Activated CD8-positive, alpha-beta memory T cell treated with anti-CD3 and anti-CD28 coated beads, Interleukin-2, amount 50 U/mL, for 48 hours (primary cell): ENCODE measurements at places on chromosomes 11 and 22.
A peak's percentile ranks its signal among the peaks of the same experiment; 100 is the strongest.

GRCh38 chr22:32736746-32737145 is 64.8 kb upstream of the TIMP3 start:
- no peak for DNase-seq

- DNase-seq: no peak
Observed at GRCh38 chr22:46854125-46854870, 91.8 kb downstream of the TBC1D22A start.

GRCh38 chr11:114079511-114080065 is 20.1 kb downstream of the ZBTB16 start:
- DNase-seq: no peak

DNA sequence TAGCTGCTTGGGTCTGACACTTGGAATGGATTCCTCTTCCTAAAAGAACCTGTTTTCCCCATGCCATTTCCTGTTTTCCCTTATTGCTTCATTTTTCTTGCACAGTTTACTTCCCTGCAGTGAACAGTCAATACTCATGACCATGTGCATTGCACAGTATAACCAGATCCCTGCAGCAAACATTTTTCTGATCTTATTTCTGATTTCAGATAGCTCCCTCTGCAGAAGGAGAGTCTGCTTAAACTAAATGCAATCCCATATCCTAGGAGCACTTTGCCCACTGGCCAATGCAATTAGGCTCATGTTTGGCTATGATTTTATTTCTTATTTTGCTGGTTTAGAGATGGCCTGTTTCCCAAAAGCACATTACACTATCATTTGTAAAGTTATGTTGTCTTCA is 96.7 kb upstream of the CD44 start:
- DNase-seq: no peak

DNA sequence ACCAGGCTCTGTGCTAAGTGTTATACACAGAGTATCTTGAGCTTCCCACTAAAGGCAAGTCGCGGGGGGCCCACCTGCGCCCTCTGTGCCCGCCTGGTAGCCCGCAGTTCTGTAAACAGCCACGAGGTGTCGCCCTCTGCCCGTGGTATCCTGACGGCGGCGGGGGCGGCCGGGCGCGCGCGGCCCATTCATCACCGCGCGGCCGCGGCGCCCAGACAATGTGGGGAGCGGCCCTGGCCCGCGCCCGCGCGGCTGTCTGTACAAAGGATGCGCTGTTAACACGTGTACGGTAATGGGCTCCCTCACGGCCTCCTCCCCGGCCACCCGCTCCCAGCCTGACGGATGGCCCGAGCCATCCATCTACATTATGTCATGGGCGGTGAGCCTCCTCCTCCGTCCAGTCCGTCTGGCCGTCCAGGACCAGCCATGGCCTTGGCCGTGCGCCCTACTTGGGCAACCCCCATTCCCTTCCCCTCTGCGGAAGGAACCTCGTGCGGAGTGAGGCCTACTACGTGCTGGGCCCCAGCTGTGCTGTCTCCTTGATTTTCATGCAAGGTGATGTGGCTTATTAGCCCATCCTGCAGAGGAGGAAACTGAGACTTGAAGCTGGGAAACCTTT is 99.4 kb downstream of the MIAT start:
- peak; percentile 86 for DNase-seq
